ENCODE measurements at places on chromosomes 13 and 19. TPM values are rescaled to one million over a fixed set of nuclear protein-coding genes. Genes with fewer than 3 reads are reported as not detected.
A peak's percentile ranks its signal among the peaks of the same experiment; 100 is the strongest.

The ERFL gene
- total RNA-seq, result 1.5 TPM

The PLK5 gene
- not detected for total RNA-seq

The PLVAP gene
- total RNA-seq, result not detected

The PSG1 gene
- not detected for total RNA-seq

The NBEA gene
- 0.29 TPM for total RNA-seq

The INSR gene
- 2.0 TPM for total RNA-seq

- no peaks in the 10 kb centered on the region for H3K27me3 ChIP-seq
- no peak overlapping the region for H3K27ac ChIP-seq
- H3K4me1 ChIP-seq, result no peaks in the 10 kb centered on the region
- H3K4me3 ChIP-seq, result no peak overlapping the region
- DNase-seq, result no peak
These were observed 111.9 kb downstream of the ZAR1L start for GRCh38 chr13:32203221-32203620.

DNA sequence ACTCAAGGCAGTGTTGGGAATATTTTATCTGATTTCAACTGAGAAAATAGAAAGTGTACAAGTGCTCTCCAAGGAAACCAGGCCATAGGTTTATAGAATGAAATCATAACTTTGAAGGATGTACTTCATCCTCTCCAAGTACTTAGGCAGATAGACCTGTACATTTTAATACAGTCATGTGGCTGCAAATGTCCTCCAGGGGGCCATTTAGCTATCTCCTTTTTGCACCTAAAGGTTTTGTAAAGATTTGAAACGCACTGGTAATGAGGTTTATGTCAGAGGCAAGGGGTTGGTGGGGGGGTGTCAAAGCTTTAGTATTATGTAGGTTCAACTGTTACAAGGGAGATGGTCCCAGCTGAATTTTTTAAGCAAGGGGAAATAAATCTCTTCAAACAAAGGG is 364.4 kb downstream of the DCT start:
- no peaks in the 10 kb centered on the region for H3K27me3 ChIP-seq
- no peak overlapping the region for H3K4me3 ChIP-seq
- no peaks in the 10 kb centered on the region for H3K4me1 ChIP-seq
- no peak overlapping the region for H3K27ac ChIP-seq

DNA sequence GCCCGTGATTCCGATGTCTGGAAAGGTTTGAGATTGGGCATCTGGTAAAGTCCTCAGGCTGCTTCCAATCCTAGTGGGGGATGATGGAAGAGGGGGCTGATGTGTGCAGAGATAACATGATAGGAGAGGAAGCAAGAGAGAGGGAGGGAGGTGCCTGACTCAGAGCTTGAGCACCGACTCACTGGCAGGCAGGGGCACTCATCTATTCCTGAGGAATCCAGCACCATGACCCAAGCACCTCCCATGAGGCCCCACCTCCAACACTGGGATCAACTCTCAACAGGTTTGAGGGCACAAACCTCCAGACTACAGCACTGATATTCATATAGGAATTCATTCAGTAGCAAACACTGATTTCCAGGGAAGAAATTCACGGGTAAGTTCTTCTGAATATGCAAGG is 5.6 kb upstream of the SIGLEC9 start:
- H3K27ac ChIP-seq, result no peak overlapping the region
- no peak overlapping the region for H3K4me3 ChIP-seq
- DNase-seq, result no peak
- peaks cover 72% of the 10 kb centered on the region for H3K4me1 ChIP-seq
- H3K36me3 ChIP-seq, result peaks cover 11% of the 10 kb centered on the region

DNA sequence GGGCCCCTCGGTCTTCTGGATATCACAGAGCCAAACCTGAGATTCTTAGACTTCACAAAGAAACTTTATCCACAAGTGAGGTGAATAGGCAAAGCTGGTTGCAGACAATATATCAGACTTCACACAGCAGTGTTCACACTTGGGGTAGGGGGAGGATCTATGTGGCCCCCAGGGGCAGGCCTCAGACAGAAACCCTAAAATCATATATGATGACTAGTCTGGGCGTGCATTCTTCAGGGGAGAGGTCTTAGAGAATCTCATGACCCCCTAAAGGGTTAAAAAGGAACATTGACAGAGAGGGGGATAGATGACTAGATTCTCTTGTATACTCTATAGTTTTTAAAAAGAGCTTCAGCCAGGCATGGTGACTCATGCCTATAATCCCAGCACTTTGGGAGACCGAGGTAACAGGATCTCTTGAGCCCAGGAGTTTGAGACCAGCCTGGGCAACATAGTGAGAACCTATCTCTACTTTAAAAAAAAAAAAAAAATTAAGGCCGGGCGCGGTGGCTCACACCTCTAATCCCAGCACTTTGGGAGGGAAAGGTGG is 2.8 kb downstream of the TYROBP start:
- H3K36me3 ChIP-seq, result peaks cover 17% of the 10 kb centered on the region
- H3K4me3 ChIP-seq, result no peak overlapping the region
- DNase-seq, result no peak
- peak overlapping the region; percentile 67 for H3K27ac ChIP-seq
- H3K27me3 ChIP-seq, result no peaks in the 10 kb centered on the region
- peaks cover 62% of the 10 kb centered on the region for H3K4me1 ChIP-seq

GRCh38 chr13:77038907-77039480 is 12.0 kb upstream of the FBXL3 start:
- peaks cover 2% of the 10 kb centered on the region for H3K36me3 ChIP-seq
- DNase-seq, result no peak
- H3K27me3 ChIP-seq, result no peaks in the 10 kb centered on the region
- H3K4me3 ChIP-seq, result no peak overlapping the region
- peaks cover 7% of the 10 kb centered on the region for H3K4me1 ChIP-seq

DNA sequence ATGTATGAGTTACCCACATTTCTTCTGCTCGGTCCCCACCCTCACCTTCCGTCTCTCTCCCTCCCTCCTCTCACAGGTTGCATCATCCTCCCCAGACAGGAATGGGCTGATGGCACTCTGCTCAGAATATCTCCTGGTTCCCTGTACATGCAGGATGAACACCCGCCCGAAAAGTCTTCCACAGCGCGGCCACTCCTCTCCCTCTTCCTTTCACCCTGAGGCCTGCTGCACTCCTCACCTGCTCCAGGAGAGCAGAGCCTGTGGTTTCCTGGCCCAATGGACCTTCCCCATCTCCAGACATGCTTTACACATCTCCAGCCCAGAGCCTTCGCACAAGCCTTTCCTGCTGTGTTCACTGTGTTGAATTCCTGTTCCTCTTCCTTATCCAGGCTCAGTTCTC is 40.9 kb downstream of the GSX1 start:
- DNase-seq, result no peak
- H3K4me3 ChIP-seq, result no peak overlapping the region
- H3K27ac ChIP-seq, result no peak overlapping the region
- peaks cover 36% of the 10 kb centered on the region for H3K27me3 ChIP-seq

GRCh38 chr19:9967326-9967725 is 31.0 kb upstream of the OLFM2 start:
- H3K27me3 ChIP-seq, result peaks cover 24% of the 10 kb centered on the region
- no peak for DNase-seq
- H3K27ac ChIP-seq, result no peak overlapping the region
- H3K36me3 ChIP-seq, result no peaks in the 10 kb centered on the region

GRCh38 chr13:45851171-45851921 is at the start of gene SIAH3:
Gene SIAH3, minus strand, starts transcription at chr13:45851753. Its CDS starts 124 bp downstream, at chr13:45851629.
- DNase-seq, result peak; percentile 21
- H3K4me3 ChIP-seq, result peak within 1 kb of the TSS; percentile 71
- H3K4me1 ChIP-seq, result peaks cover 52% of the 10 kb centered on the region
- peak within 1 kb of the TSS; percentile 31 for H3K27ac ChIP-seq

DNA sequence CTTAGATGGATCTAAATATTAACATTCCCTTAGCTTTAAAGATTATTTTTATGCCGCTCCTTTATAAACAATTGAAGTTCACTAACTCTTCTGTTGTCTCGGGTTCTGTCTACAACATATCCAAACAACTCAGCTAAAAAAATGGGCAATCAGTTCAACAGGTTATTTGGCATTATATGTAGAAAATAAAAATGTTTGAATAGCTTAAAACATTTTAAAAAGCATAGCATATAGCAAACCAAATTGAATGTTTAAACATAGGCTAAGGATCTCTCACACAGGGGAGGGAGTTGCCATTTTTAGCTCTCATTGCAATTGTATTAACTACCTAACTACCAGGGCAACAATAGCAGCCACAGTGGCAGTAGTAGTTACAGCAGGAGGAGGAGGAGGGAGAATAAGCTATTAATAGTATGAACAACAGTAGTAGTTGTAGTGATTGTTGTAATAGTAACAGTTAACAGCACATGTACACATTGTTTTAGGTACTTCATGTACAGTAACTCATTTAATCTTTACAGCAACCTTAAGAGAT is 404.2 kb downstream of the KCNRG start:
- no peak overlapping the region for H3K4me3 ChIP-seq
- no peak overlapping the region for H3K27ac ChIP-seq
- no peak for DNase-seq
- peaks cover 3% of the 10 kb centered on the region for H3K27me3 ChIP-seq

DNA sequence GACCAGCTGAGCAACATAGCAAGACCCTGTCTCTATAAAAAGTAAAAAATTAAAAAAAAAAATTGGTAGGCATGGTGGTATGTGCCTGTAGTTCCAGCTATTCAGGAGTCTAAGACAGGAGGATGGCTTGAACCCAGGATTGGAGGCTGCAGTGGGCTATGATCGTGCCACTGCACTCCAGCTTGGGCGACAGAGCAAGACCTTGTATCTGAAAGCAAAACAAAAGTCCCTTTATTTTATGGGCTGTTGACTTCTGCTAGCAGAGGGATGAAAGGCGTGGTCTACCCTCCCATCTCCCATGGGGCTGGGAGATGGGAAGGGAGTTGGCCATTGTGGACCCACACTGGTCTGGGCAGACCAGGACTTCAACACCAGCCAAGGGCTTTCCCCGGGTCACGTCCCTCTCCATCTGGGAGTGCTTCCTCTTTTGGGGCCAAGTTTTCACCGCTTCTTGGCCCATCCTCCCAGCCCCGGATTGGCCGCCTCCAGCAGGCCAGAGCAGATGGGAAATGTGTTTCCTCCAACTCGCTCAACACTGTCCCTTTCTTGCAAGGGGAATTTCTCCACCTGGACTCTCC is 2.2 kb upstream of the TNFSF9 start:
- H3K36me3 ChIP-seq, result no peaks in the 10 kb centered on the region
- no peak overlapping the region for H3K27ac ChIP-seq
- H3K27me3 ChIP-seq, result peaks cover 33% of the 10 kb centered on the region
- peaks cover 32% of the 10 kb centered on the region for H3K4me1 ChIP-seq
- H3K4me3 ChIP-seq, result no peak overlapping the region

DNA sequence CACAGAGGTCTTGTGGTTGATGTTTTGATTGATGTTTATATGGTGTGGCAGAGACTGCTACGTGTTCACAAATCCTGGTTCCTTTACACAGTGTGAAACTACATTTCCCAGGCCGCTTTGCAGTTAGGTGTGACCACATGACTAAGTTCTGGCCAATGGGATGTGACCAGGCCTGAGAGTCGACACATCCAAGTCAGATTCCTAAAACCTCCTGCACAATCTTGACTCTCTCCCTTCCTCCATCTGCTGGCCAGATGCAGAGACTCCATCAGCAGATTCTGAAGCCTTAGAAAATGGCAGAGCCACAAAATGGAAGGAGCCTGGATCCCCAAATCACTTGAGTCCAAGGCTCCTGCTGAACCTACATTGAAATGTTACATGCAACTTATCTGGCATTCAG is 12.6 kb downstream of the CD37 start:
- H3K4me3 ChIP-seq, result no peak overlapping the region
- H3K4me1 ChIP-seq, result no peaks in the 10 kb centered on the region
- H3K27ac ChIP-seq, result no peak overlapping the region
- H3K36me3 ChIP-seq, result peaks cover 2% of the 10 kb centered on the region

DNA sequence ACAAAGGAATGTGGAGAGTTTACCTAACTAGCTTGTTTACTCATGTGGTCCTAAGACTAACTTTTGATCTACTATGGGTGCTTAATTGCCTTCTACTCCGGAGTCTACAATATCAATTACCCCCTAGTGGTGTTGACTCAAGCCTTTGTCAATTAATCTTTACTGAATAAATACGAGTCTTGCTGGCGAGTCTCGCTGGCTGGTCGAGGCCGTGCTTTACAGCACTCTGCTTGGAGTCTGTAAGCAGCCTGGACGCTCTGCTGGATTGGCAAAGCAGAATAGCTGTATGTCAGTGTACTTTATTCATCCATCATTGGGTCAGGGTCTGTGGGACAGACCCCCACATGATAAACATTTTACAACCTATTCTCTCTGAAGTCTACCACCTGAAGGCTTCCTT is 9.9 kb upstream of the SPART start:
- peaks cover 8% of the 10 kb centered on the region for H3K27me3 ChIP-seq
- peaks cover 3% of the 10 kb centered on the region for H3K4me1 ChIP-seq

DNA sequence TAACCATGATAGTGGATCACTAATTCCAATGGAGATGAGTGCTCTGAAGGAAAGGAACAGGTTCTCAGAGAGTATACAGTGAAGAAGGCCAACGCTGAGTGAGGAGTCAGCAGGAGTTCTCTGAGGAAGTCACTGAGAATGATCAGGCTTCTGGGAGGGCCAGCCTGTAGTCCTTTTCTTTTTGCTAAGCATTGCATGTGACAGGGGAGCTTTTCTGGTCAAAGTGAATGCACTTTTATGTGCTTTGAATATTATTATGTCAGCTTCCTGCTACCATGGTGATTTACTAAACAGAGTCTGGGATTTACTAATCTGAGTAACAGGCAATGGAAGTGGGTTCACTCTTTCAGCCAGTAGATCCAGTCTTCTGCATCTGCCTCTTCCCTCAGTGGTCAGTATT is 81.1 kb upstream of the SERP2 start:
- no peak overlapping the region for H3K27ac ChIP-seq
- no peak for DNase-seq
- H3K4me3 ChIP-seq, result no peak overlapping the region
- H3K4me1 ChIP-seq, result peaks cover 14% of the 10 kb centered on the region
- H3K27me3 ChIP-seq, result peaks cover 11% of the 10 kb centered on the region

DNA sequence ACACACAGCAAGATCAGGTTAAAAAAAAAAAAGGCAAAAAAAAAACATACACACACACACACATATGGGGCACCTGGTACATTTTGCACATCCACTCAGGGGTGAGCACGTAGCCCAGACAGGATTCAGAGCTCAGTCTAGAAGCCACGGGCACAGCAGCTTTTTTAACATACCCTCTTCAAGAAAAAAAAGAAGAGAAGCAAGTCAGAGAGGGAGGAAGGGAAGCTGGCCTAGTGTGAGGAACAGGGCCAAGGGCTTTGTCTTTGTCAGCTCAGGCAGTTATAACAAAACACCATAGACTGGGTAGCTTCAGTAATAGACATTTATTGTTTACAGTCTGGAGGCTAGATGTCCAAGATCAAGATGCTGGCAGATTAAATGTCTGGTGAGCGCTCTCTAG is 2.3 kb upstream of the TPM4 start:
- peak overlapping the region; percentile 83 for H3K4me3 ChIP-seq
- peak overlapping the region; percentile 91 for H3K27ac ChIP-seq
- peak; percentile 56 for DNase-seq

DNA sequence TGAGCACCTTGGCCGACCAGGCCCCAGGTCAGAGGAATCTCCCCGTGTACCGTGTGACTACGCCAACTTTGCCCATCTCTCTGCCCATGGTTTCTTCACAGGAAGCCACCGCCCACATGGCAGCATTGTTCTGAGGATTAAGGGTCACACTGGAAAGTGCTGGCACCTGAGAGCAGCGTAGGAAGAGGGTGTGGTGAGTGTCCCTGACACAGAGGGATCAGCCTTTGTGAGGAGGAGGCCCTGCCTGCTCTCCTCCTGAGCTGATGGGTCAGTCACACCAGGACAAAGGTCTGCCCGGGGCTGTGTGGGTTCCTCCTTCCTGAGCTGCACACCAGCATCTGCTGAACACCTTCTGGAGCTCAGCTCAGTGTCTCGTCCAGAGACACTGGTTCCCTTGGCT is 32.2 kb upstream of the SLC15A1 start:
- no peak overlapping the region for H3K4me3 ChIP-seq
- H3K4me1 ChIP-seq, result no peaks in the 10 kb centered on the region
- no peaks in the 10 kb centered on the region for H3K36me3 ChIP-seq

Data from activated CD4-positive, alpha-beta T cell treated with anti-CD3 and anti-CD28 coated beads, Interleukin-2, amount 10 ng/mL, durations not matched to agents 7 days and 5 days (primary cell).